ENCODE measurements at places on chromosomes 12 and 14. TPM values are rescaled to one million over a fixed set of nuclear protein-coding genes. Genes with fewer than 3 reads are reported as not detected.

Gene RNASE4
- 37.4 TPM for total RNA-seq

Gene ASB2
- 57.0 TPM for total RNA-seq

Gene CEBPE
- 0.33 TPM for total RNA-seq

Gene LRTM2
- not detected for total RNA-seq

Gene MANSC1
- 38.1 TPM for total RNA-seq

Gene CLEC1B
- not detected for total RNA-seq

Gene TEAD4
- total RNA-seq: 29.0 TPM

Gene VRK1
- 9.4 TPM for total RNA-seq

- H3K27ac ChIP-seq: no peak overlapping the region
- H3K4me3 ChIP-seq: peak overlapping the region; percentile 37
- H3K36me3 ChIP-seq: no peaks in the 10 kb centered on the region
- H3K27me3 ChIP-seq: no peaks in the 10 kb centered on the region
- H3K4me1 ChIP-seq: no peaks in the 10 kb centered on the region
- no peak for DNase-seq
Observed at GRCh38 chr12:67068761-67069450, 200.3 kb upstream of the CAND1 start.

- no peak overlapping the region for H3K4me3 ChIP-seq
- no peak overlapping the region for H3K27ac ChIP-seq
- H3K4me1 ChIP-seq: peaks cover 11% of the 10 kb centered on the region
- H3K36me3 ChIP-seq: no peaks in the 10 kb centered on the region
Observed at GRCh38 chr14:59282378-59282765, 93.9 kb downstream of the DAAM1 start.

DNA sequence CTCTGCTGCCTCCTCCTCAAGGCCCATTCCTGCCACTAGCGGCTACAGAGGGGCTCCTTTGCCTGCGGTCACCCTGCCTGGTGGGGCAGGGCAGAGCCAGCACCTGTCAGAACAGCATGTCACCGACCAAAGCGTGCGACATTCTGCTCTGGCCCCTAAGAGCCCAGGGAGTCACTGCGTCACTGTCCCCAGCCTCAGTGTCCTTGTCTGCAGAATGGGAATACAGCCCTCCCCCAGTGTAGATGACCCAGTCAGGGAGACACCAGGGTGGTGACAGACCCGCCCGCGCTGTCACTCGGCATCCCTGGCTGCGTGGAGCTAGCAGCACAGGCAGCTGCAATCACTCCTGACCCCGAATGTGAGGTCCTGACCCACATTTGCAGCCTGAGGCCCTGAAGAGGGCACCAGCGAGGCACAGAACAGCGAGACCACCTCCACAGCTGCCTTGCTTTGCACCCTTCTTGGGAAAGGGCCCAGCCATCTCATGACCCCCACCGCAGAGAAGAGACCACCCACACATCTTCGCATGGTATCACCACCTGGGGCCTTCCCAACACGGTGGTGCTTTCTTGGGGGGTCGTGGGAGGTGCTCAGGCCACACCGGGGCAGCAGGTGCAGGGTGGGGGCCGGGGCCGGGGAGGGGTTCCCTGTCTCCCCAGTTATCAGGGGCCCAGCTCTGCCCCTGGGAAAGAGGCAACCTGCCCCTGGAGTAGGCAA lies 2.5 kb downstream of the AHNAK2 start:
- no peaks in the 10 kb centered on the region for H3K27me3 ChIP-seq
- H3K4me3 ChIP-seq: no peak overlapping the region
- H3K27ac ChIP-seq: no peak overlapping the region
- no peaks in the 10 kb centered on the region for H3K4me1 ChIP-seq

GRCh38 chr12:106976668-106977067 lies 10.3 kb downstream of the MTERF2 start:
- no peaks in the 10 kb centered on the region for H3K36me3 ChIP-seq
- H3K27ac ChIP-seq: no peak overlapping the region
- no peak for DNase-seq
- H3K4me1 ChIP-seq: peaks cover 14% of the 10 kb centered on the region
- no peaks in the 10 kb centered on the region for H3K27me3 ChIP-seq

- no peaks in the 10 kb centered on the region for H3K27me3 ChIP-seq
- no peaks in the 10 kb centered on the region for H3K4me1 ChIP-seq
- peak; percentile 86 for DNase-seq
- H3K36me3 ChIP-seq: no peaks in the 10 kb centered on the region
- no peak overlapping the region for H3K4me3 ChIP-seq
Observed at GRCh38 chr12:118052324-118053070, 8.5 kb downstream of the WSB2 start.

GRCh38 chr12:91885851-91886731 lies 259.6 kb downstream of the BTG1 start:
- H3K27ac ChIP-seq: no peak overlapping the region
- no peaks in the 10 kb centered on the region for H3K27me3 ChIP-seq
- no peaks in the 10 kb centered on the region for H3K4me1 ChIP-seq
- no peaks in the 10 kb centered on the region for H3K36me3 ChIP-seq

GRCh38 chr14:71267007-71267513 lies 359.8 kb downstream of the PCNX1 start:
- H3K36me3 ChIP-seq: no peaks in the 10 kb centered on the region
- no peak overlapping the region for H3K27ac ChIP-seq
- no peaks in the 10 kb centered on the region for H3K4me1 ChIP-seq
- H3K27me3 ChIP-seq: no peaks in the 10 kb centered on the region
- no peak overlapping the region for H3K4me3 ChIP-seq
- DNase-seq: no peak

DNA sequence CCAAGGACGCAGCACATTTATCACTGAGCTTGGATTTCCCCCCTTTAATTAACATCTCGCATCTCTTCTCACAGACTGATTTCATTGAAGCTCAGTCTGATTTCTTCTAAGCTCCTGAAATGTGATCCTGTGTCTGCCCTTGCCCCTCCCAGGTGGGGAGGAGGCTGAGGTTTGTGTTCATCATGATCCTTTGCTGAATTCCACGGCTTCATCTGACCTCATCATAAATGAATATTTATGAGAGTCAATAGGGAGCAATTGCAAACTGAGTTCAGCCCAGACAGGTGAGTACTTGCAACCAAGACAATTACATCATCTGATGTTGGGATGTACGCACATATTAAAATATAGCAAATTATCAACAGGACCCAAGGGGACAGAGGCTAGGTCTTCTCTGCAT lies 72.4 kb downstream of the MAP1LC3B2 start:
- no peaks in the 10 kb centered on the region for H3K36me3 ChIP-seq
- H3K27ac ChIP-seq: no peak overlapping the region
- H3K27me3 ChIP-seq: no peaks in the 10 kb centered on the region
- no peaks in the 10 kb centered on the region for H3K4me1 ChIP-seq

GRCh38 chr12:48997719-48998496 lies 1.3 kb downstream of the DDN start:
- H3K4me3 ChIP-seq: peak overlapping the region; percentile 63
- H3K36me3 ChIP-seq: no peaks in the 10 kb centered on the region
- peak; percentile 54 for DNase-seq
- no peaks in the 10 kb centered on the region for H3K27me3 ChIP-seq
- no peak overlapping the region for H3K27ac ChIP-seq

- H3K27me3 ChIP-seq: no peaks in the 10 kb centered on the region
- no peak for DNase-seq
- no peak overlapping the region for H3K27ac ChIP-seq
- no peaks in the 10 kb centered on the region for H3K36me3 ChIP-seq
- no peak overlapping the region for H3K4me3 ChIP-seq
- H3K4me1 ChIP-seq: no peaks in the 10 kb centered on the region
Observed at GRCh38 chr12:21608196-21608595, 3.5 kb upstream of the GYS2 start.

DNA sequence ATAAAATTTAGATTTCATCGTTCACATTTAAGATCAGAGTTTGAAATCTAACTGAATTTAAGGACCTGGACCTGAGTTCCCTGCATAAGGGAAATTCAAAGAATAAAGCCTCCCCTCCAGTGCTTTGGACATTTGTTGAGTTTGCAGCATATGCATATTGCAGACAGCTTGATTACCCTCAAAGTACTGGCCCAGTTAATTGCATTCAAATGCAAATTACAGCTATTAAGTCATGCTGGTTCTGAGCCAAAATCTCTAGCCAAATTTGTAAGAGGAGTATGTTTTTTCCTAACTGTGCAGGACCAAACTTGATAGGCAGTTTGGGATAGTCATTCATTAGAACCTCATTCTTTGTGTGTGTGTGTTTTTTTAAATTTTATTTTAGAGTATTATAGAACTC lies 9.1 kb upstream of the KIF21A start:
- DNase-seq: no peak
- no peak overlapping the region for H3K27ac ChIP-seq
- H3K4me1 ChIP-seq: no peaks in the 10 kb centered on the region
- H3K27me3 ChIP-seq: no peaks in the 10 kb centered on the region
- no peaks in the 10 kb centered on the region for H3K36me3 ChIP-seq
